ENCODE measurements at places on chromosomes 2 and 18.
A peak's percentile ranks its signal among the peaks of the same experiment; 100 is the strongest.

- DNase-seq: peak; percentile 19
Measured at GRCh38 chr2:224778474-224778877, 62.3 kb upstream of the CCDC195 start.

- DNase-seq: no peak
Measured at GRCh38 chr2:224334726-224335125, 67.2 kb downstream of the FAM124B start.

GRCh38 chr2:27822049-27822448 is 50.5 kb downstream of the MRPL33 start:
- no peak for DNase-seq

GRCh38 chr2:202018950-202019349 is 14.7 kb upstream of the FZD7 start:
- DNase-seq: no peak

DNA sequence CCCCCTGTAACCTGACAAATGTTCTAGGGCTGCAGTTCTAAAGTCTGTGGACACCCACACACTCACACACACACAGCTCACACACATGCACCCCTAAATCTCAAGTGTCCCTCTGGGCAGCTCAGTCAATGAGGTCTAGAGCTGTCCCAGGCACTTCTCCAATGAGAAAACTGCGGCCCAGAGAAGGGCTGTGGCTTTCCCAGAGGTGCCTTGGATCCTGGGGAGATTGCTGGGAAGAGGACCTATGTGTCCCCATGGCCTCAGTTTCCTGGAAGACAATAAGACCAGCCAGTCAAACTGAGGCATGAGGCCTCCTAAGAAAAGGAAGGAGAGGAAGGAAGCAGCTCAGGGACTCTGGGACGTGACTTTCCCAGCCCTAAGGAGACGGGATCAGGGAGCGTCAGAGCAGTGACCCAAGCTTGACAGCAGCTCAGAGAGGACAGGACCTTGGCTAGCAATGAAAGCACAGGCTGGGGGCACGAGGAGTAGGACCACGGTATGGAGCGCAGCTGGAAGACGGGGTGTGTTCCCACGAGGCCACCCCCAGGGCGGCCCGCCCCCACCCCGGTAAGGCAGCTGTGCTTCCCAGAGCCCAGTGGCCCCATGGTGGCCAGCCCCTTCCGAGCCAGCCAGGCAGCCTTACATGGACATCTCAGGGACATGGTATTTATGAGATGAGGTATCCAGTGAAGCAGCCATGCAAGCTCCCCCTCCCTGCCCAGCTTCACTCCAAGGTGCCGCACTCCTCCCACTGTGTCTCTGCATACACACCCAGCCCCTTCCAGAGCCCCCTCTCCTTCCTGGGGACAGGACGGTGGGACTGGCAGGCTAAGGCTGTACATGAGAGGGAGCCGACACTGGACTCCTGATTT is 46.0 kb downstream of the TNS1 start:
- DNase-seq: no peak

GRCh38 chr2:42572297-42573081 is 4.1 kb downstream of the MTA3 start:
- DNase-seq: no peak

DNA sequence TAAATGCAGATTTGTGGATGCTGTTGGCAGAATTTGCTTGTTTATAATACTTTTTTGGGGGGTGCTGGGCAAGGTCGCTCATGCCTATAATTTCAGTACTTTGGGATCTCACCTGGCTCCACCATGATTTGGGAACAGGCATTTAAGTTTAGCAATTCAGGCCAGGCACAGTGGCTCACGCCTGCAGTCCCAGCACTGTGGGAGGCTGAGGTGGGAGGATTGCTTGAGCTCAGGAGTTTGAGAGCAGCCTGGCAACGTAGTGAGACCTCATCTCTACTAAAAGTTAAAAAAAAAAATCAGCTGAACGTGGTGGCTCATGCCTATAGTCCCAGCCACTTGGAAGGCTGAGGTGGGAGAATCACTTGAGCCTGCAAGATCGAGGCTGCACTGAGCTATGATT is 20.7 kb downstream of the TANC1 start:
- DNase-seq: no peak

DNA sequence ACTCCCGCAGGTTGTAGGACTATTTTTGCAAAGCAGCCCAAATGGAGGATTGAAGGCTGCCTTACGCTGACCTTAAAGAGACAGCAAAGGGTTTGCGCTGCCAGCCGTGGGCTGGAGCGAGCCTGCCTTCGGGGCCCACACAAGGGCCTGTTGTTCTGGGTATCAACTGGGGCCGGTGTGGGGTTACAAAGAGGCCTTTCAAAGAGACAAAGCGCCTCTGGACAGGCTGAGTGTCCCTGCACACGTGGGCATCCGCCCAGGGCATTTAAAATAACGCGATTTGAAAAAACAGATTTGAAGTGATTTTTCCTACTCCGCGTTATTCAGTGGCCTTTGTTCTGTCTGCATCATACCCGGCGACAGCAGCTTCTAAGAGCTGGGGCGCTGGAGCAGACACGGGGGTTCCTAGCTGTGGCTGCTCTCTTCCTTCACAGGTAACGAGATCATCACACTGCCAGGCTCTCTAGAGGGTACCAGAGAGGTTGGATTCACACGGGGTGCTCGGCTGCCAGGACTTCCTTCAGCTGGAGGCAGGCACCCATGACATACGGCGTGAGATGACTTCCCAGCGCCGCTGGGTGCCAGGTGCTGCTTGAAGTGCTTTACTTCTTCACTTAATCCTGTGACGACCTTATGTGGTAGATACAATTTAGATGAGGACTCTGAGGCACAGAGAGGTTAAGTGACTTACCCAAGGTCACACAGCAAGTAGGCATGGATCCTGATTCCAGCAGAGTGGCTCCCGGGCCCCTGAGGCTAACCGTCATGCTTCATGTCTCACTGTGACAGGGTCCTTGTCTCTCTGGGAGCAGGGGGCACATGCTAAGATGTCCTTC is 32.2 kb downstream of the MAL start:
- DNase-seq: no peak

- no peak for DNase-seq
Measured at GRCh38 chr18:25494888-25495287, 142.9 kb upstream of the ZNF521 start.

GRCh38 chr2:10178751-10179150 is 56.2 kb downstream of the RRM2 start:
- no peak for DNase-seq

DNA sequence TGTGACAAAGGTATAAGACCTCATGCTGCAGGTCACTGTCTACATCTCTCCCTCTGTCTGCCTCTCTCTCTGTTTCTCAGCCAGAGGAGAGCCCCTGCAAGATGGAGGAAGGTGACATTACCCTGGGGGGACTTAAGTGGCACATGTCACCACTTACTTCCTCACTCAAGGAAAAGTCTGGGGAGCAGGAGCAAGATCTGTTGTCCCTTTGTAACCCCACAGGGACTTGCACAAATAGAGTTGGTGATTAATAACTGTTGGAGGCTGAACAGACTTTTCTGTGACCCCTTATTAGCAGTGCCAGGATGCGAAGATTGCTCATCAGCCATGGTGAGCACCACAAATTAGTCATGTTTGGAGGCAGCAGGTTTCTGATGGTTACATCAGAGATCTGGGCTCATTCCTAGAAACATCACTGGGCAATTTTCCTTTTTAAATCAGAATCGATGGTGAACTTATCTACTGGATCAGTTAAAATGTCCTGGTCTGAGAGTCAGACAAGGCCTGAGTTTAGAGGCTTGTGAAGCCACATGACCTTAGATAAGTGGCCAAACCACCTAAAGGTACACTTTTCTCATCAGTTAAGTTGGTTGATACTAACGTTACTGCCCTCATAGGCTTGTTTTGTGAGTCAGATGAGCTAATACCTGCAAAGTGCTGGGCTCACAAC is 81.2 kb upstream of the LTBP1 start:
- no peak for DNase-seq

DNA sequence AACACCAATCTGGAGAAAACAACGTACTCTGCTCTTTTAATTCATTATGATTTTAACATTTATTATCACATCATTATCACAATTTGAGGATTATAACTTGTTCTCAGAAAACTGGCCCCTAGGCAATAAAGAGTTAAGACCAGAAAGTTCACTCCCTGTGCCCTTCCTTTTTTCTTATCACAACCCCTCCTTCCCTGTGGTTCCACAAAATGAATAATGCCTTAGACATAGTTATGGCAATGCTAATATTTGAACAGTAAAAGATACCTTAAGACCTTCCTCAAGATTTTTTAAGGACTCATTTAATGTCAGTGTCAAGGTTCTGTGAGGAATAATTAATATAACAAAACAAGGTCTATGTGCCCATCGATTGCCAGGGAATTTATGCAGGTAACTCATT is 596.2 kb downstream of the ARHGAP15 start:
- no peak for DNase-seq

GRCh38 chr2:169362894-169363559 is 693 bp upstream of the LRP2 start:
- no peak for DNase-seq

DNA sequence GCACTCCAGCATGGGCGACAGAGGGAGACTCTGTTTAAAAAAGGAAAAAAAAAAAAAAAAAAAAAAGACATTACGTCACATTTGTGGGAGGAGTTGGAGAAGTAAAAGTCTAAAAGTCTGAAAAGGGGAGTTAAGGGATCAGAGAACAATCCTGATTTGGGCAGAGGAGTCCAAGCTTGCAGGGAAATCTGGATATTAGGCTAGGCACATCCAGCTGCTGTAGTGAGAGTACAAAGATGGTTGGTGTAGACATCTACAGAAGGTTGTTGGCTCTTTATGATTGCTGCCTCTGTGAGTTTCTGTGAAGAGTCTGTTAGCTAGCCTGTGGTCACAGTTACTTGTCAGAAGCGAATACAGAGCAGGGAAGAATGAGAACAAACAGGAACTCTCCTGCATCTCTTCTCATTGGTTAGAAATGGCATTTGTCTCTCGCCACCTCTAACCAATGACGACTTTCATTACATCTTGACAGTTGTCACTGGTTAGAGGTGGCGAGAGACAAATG is 3.3 kb upstream of the OSBPL6 start:
- no peak for DNase-seq

GRCh38 chr2:118667348-118667747 is 180.1 kb downstream of the EN1 start:
- no peak for DNase-seq

DNA sequence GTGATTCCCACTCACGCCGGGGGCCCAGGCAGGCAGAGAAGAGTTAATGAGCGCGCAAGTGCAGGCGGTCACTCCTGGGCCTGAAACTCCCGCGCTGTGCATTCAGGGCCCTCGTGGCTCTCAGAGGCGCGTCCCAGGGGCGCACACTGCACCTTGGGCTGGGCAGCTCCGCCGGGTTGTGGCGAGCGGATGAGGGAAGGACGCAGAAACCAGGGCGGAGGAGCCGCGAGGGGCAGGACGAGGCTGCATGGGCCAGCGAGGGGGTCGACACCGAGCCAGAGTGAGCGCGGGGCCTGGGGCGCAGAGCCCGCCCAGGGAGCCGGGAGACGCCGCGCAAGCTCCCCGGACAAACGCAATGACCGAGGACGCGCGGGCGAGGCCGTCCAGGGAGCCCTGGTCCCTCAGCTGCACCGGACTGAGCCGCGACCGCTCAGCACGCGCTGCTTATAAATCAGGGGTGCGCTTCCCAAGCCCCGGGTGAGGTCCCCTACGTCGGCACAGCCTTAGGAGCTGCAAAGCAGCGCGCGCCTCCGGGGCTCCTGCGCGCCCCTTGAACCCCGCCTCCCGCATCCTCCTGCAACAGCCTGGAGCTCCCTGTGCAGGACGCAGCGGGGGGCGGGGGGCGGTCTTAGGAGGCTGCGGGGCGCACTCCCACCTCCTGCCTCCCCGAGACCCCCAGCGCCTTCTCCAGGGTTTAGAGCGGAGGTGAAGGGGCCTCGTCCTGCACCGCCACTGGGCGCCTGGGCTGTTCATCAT is 180.2 kb upstream of the ALKAL2 start:
- no peak for DNase-seq

GRCh38 chr2:239181074-239181902 is 219.5 kb downstream of the HDAC4 start:
- no peak for DNase-seq

DNA sequence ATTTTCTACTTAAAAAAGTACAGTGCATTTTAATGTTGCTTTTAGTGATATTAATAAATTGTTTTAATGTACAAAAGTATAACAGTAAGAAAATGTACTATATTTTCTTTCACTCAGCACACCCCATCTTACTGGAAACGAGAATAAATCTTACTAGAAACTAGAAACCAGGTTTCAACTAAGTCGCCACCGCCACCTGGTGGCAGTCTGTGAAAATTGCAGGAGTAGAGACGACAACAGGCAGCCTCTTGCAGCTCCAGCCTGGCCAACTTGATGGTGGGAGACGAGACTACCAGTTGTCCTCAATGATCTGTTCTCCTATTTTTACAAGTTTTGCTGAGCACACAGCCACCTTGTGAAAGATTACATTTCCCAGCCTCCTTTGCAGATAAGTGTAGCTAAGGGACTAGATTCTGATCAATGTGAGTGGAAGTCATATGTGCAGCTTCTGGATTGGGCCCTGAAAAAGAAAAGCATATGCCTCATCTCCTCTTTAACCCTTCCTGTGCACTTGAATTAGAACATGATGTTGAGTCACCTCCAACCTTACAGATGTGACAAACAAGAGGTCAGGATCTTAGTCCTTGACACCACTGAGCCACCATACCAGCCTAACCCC is 8.7 kb downstream of the OTOF start:
- DNase-seq: peak; percentile 7

DNA sequence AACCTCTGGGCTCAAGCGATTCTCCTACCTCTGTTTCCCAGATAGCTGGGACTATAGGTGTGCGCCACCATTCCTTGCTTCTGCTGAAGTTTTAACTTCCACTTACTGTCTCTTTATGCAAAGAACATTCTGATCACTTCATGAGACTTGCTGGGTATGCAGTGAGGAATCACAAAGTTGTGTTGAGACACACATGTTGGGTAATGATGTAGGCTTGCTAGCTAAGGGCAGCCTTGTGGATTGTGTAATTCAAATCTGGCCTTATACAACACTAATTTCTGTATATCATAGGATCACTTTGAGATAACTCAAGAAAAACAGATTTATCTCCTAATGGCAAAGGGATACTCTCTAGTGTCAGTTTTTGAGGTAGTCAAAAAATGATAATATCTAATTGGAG is 24.2 kb downstream of the XRCC5 start:
- no peak for DNase-seq

GRCh38 chr2:71935262-71935848 is 212.3 kb downstream of the CYP26B1 start:
- no peak for DNase-seq

Measured in stimulated activated CD8-positive, alpha-beta memory T cell treated with anti-CD3 and anti-CD28 coated beads, Interleukin-4, amount 100 ng/mL, for 4 hours (primary cell).